ENCODE measurements at places on chromosomes 7 and 10.

DNA sequence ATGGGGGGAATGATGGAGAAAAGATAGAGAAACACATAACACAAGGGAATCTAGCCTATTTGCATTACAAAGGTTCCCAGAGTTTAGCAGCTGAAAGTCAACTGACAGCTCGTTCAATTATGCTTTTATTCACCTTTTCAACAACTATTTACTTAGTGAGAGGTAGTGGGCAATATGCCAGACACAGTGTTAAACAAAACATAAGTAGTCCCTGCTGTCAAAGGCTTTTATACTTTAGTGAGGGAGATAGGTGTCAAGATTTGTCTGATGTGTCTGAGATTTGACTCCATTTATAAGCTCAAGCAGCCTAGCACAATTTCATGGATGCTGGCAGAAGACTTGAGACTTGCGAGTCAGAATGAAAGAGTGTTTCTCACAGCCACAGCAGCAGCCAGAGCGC lies 549.0 kb upstream of the VSTM2A start:
- ATAC-seq, result no peak

- ATAC-seq, result no peak
Observed at GRCh38 chr7:138204285-138204981, 128.2 kb downstream of the AKR1D1 start.

DNA sequence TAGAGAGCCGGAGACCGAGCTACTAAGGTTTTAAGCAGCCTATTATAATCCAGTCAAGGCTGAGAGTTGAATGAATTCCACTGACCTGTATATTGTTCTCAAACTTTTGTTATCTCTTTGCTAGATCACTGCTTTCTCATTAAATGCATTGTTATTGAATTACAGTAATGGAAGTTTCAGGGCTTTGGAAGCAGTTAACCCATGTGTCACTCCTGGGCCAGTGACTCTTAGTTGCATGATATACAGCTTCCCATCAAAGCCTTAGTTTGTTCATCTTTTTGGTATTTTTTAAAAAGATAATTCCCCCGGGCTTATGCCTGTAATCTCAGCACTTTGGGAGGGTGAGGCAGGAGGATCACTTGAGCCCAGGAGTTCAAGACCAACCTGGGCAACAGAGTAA lies 55.4 kb upstream of the KIAA1217 start:
- no peak for ATAC-seq

- no peak for ATAC-seq
Observed at GRCh38 chr7:99694201-99694911, 14.6 kb upstream of the CYP3A5 start.

DNA sequence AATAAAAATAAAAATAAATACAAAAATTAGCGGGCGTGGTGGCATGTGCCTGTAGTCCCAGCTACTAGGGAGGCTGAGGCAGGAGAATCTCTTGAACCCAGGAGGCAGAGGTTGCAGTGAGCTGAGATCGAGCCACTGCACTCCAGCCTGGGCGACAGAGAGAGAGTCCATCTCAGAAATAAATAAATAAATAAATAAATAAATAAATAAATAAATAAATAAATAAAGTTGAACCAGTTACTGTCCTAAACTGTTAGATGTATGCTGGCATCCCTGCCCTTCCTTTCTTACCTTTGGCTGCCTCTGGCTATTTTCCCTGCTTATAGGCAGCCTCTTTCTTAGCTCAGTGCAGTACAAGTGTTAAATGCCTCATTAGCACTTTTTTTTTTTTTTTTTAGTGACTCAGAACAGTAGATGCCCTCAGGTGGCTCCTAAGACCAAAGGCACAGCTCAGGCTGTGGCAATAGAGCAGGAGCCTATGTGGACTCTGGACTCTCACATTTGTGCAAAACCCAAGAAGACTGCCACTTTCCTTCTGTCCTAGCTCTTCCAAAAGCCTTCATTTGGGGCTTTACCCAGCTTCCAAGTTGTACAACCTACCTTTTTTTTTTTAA lies 30.6 kb upstream of the CABCOCO1 start:
- ATAC-seq, result no peak

All from activated CD4-positive, CD25-positive, alpha-beta regulatory T cell treated with anti-CD3 and anti-CD28 coated beads, Interleukin-2, amount 50 U/mL, for 24 hours (primary cell).